ENCODE measurements at places on chromosomes 2 and 18.

DNA sequence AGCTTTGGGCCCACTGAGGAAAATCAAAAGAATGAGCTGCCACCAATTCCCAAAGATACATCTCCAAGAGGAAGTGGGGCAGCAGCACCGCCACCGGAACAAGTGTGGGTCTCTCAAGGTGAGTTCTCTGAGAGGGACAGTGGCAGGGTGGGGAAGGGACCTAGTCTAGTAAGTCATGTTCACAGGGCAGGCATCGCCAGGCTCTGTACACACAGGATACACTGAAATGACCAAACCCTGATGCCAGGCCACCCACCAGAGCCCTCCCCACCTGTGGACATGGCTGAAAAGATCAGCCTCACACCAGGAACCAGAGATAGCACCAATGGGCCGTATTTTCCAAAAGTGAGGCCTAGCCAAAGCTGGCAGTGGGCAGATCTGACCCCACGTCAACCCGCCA lies 108.2 kb upstream of the SMAD2 start:
- DNase-seq, result no peak

DNA sequence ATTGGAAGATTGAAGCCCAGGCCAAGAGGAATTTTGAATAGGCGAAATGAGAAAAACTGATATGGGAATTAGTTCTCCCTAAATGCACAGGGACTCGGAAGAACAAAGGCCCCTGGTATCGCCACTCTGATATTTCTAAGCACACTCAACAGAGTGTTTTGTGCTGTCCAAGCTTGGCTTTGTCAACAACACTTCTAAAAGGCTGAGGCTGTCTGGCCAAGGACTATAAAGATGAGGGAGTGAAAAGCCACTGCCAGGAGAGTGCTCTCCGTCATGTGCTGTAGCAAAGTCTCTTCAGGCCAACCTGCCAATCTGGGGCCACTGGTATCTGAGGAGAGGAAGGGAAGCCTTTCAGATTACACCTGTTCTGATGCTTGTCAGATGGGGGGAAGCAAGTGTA lies 611.2 kb upstream of the PIK3C3 start:
- DNase-seq, result no peak

GRCh38 chr2:7133521-7133920 lies 216.3 kb downstream of the RNF144A start:
- peak; percentile 11 for DNase-seq

DNA sequence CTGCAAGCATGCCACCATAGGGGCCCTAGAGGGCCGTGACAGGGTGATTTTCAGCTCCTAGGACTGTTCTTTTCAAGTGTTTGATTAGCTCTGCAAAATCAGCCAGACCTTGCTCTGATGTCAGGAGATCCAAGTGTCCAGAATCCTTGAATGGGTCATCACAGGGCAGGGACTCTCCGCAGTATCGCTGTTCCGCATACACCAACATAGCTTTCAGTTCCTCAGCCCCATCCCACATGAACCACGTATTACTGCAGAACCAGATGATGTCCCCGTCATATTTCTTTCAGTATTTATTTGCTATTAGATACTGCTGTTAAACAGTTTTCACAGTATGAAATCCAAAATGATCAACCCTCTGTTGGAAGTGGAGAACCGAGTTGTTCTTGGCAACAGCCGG lies 46.6 kb upstream of the RFX8 start:
- DNase-seq, result no peak

DNA sequence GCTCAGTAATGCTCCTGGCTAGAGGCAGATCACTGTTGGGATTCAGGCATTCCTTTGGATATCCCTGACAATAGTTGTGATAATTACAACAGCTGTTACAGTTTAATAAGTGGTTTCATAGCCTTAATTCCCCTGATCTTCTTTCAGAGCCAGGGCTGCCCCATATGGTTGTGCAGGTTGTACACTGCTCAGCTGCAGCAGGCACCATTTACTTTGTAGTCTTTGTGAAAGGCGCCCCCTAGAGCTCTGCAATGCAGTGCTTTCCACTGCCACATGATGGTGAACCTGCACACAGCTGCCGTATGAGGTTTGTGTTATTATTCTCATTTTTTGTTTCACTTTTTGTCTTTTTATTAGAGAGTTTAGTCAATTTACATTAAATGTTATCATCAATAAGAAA lies 239.1 kb downstream of the KCNS3 start:
- DNase-seq, result peak; percentile 44

GRCh38 chr2:141311430-141311829 lies 819.4 kb downstream of the LRP1B start:
- no peak for DNase-seq
